ENCODE measurements at places on chromosomes 16 and 17.

DNA sequence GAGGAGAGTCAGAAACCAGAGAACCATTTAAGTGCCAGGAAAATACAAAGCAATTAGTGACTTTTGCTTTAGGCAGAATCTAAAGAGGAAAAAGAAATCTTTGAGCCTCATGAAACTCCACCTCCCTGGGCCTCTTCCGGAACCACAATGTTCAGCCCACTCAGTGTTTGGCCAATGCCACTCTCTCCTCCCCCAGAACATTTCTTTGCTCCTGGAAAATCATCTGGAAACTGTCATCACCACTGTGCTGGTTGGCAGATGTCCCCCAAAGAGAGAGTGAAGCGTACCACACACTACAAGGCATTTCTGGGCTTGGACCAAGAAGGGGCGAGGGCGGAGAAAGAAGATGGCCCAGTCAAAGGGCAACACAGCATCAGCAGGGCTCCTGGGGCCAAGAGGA is 7.1 kb upstream of the SOX9 start:
- no peak for DNase-seq

- no peak for DNase-seq
These were observed 9.6 kb upstream of the SPNS2 start for GRCh38 chr17:4488989-4489595.

GRCh38 chr16:54048586-54049495 is 237.7 kb downstream of the IRX3 start:
- DNase-seq, result no peak

GRCh38 chr17:49646391-49647255 is 31.3 kb downstream of the SPOP start:
- DNase-seq, result no peak

GRCh38 chr16:68384288-68385161 is 63.8 kb downstream of the SMPD3 start:
- no peak for DNase-seq
